ENCODE measurements at places on chromosomes 5 and 9. TPM values are rescaled to one million over a fixed set of nuclear protein-coding genes. Genes with fewer than 3 reads are reported as not detected.

The FSD1L gene
- total RNA-seq = 2.3 TPM

- DNase-seq = peak; percentile 4
Measured at GRCh38 chr5:112417931-112418658, 982 bp downstream of the EPB41L4A start.

- DNase-seq = peak; percentile 82
Measured at GRCh38 chr5:75335952-75336614, 937 bp upstream of the HMGCR start.

DNA sequence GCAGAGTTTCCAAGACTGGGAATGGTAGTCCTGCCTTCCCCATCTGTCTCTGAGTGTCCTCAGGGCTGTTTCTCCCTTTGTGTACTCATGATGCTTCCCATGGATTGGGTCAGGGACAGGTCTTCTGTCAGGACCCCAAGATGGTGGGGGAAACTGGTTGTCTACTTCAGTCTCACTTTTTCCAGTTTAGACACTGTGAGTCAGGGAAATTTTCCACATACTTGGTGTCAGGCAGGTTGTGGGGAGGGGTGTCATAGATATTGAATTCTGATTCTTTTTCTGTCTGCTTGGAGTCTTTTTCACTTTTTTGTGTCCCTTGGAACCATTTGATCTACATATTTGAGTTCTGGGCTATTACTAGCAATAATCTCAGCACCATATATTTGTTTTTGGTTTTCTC is 10.3 kb downstream of the POLK start:
- DNase-seq = peak; percentile 40

GRCh38 chr5:37988454-37989046 is 148.7 kb upstream of the GDNF start:
- no peak for DNase-seq

- peak; percentile 81 for DNase-seq
Measured at GRCh38 chr5:16037121-16037845, 142.3 kb downstream of the MARCHF11 start.

GRCh38 chr5:171675511-171675910 is 110.1 kb upstream of the SMIM23 start:
- no peak for DNase-seq

DNA sequence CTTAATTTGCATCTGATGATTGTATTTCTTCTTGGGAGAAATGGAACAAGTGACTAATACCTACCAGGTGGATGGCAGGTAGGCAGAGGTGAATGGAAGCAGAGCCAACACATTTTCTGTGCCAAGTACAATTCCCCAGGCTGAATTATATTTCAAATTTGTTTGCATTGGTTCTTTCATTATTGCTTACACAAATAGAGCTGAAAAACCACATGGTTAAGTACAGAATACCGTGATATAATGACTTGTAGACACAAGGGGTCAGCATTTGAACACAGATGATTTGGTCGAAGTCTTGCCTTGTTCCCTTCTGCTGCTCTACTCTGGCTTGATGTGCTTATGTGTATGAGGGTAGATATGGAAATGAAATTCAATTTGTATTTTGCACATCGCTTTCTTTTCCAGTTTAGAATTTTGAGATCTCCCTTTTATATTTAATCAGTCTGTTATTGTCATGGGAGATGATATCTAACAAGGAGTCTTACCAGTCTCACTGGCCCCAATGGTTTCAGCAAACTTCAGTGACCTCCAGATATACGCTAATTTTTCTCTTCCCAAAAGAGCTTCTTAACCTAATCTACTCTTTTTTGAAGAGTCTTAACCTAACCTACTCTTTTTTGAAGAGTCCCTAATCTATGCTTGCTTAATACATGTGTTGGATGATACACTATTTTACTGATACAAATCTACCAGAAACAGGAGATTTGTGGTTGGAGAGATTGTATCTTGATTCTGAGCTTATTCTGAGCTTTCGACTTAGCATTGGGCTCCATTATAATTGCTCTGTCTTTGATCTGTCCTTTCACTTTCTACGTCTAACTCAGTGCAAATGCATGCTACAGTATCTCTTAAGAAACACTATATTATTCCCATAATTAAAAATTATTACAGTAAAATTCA is 88.1 kb downstream of the PCSK1 start:
- peak; percentile 72 for DNase-seq

GRCh38 chr5:147673791-147674190 is 108.7 kb downstream of the JAKMIP2 start:
- DNase-seq = no peak

DNA sequence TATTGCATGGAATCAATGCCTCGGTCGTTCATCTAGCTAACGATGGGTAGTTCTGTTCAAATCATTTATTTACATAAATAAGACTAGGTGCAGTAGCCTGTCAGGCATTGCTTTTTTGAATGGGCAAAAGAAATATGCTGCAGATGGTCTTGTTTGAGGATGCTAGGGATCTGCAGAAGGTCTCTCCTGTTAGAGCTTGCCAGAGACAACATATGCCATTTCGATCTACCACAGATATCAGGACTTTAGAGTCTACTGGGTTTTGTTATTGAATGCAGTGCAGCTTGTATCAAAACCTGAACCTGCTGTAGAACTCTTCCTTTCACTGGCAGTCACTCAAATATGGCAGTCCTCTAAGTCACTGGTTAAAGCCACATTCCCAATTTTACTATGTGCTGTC is 381.1 kb upstream of the CDH10 start:
- DNase-seq = no peak

DNA sequence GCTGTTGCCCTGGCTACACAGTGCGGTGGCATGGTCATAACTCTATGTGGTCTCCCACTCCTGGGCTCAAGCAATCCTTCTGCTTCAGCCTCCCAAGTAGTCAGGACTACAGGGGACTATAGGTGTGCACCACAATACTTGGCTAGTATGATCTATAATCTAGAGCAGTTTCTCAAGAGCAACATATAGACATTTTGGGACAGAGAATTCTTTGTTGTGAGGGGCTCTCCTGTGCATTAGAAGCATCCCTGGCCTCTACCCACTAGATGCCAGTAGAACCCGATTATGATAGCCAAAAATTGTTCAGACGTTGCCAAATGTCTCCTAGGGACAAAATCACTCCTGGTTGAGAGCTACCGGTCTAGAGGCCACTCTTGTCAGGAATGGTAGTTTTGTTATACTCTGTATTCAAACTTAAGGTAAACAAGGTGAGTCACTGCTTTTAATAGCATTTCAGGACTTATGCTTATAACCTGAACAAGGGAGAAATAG is 7.2 kb downstream of the ANKHD1 start:
- DNase-seq = peak; percentile 74

- DNase-seq = peak; percentile 58
Measured at GRCh38 chr9:78030296-78030552, 1.4 kb downstream of the GNAQ start.

DNA sequence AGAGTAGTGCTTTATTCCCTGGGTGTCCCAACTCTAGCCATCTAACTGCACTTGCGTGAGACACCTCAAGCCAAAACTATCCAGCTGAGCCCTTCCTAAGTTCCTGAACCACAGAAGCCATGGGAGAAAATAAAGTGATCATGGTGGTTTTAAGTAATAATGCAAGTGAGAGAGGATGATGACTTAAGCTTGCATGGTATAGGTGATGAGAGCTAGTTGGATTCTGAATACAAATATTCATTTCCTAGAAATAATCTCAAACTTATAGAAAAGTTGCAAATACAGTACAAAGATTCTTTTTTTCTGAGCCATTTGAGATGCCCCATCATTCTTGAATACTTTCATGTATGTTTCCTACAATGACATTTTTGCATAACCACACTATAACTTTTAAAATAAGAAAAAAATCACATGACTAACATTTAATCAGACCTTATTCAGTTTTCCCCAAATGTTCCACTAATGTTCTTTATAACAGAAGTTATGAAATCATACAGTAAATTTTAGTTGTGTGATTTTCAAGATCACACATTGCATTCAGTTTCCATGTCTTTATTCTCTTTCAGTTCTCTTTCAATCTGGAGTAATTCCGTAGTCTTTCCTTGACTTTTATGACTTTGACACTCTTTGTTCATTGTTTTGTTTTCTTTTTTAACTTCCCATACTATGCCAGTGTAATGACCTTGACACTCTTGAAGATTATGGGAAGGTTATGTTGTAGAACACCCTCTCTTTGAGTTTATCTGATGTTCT is 5.5 kb upstream of the AK3 start:
- no peak for DNase-seq

GRCh38 chr5:122458278-122458872 is 146.3 kb downstream of the SNCAIP start:
- DNase-seq = peak; percentile 8

- peak; percentile 56 for DNase-seq
Measured at GRCh38 chr9:89179540-89179894, 899 bp upstream of the SHC3 start.

GRCh38 chr5:159412284-159413046 is 82.2 kb upstream of the IL12B start:
- DNase-seq = peak; percentile 52
